ENCODE measurements at places on chromosomes 5 and 9.

DNA sequence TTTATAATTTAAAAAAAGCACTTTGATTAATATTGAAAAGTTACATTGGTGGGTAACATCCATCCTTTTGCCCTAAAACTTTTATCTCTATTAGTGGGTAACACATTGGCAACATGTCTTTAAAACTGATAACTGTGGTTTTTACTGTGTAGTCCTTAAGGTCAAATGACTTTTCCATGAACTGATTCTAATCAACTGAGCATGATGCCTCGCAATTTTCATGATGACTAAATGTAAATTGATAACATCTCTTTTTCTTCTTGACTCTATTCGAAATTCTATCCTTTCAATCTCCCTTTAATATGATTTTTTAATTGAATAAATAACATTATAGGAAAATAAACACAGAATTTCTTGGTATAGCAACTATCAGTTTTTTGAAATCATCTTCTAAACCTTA, 6.3 kb upstream of the IL5 start:
- H3K36me3 ChIP-seq, result no peaks in the 10 kb centered on the region
- H3K4me1 ChIP-seq, result no peaks in the 10 kb centered on the region
- H3K27ac ChIP-seq, result no peak overlapping the region
- no peak for DNase-seq

DNA sequence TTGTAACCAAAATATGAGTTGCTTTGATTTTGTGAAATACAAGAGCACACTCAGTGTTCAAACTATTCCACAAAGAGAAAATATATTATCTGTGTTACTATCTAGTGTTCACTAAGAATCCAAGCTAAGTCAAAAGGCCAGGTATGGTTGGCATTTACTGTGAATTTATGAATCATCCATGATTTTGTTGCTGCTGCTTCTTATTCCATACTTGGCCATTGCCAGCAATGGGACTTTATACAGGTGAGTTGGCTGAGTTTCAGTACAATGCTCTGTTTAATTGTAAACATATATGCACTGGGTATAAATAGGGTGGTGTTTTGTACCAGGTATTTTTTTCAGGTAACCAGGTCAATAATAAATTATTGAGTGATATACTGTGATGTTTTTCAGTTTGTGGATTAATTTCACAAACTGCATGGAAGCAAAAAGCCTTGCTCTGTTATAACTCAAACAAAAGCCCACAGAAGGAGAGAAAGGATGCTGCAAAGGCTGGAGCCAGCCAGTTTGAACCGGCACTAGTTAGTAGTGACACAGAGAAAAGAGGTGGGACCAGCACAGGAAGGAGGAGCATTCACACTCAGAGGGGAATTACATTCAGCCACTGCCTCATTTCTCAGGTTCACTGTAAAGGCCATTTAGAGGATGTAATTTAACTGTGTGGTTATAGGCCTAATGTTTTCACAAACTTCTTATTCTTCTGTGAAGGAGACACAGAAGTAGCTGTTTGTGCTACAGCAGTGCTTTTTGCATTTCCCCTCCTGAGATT, 381.8 kb downstream of the ADGRV1 start:
- H3K27ac ChIP-seq, result no peak overlapping the region
- no peak overlapping the region for H3K4me3 ChIP-seq
- H3K4me1 ChIP-seq, result no peaks in the 10 kb centered on the region
- H3K36me3 ChIP-seq, result no peaks in the 10 kb centered on the region

DNA sequence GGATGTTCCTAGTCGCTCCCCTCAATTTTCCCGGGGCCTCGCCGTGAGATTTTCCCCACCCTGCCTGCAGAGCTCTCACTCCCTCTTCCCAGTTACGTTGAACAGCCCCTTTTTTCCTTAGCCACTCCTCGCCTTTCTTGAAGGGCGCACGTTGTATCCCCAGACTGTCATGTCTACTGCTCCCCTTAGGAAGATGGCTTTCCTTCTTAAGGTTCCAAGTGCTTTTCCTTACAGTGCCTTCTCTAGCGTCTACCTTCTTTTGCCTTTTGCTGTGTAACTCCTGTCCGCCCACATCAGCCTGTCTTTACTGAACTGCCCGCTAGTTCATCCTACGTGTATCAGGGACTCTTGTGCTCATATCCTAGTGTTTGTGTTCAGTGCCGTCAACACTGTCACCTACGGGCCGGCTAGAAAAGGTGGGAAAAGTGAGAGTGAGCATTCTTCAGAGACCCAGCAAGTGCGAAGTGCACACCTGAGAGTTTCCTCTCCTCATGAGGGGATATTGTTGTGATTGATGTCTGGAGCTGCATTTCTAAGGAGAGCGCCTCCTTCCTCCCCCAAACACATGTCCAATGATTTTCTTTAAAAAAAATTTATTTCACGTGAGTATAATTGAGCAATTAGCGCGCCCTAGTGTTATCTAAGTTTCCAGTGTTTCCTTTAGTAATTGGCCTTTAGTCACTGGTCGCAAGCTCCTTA, 764 bp downstream of the CAMLG start:
- no peaks in the 10 kb centered on the region for H3K27me3 ChIP-seq
- H3K4me3 ChIP-seq, result peak overlapping the region; percentile 95
- DNase-seq, result peak; percentile 24
- H3K4me1 ChIP-seq, result peaks cover 9% of the 10 kb centered on the region

- H3K27ac ChIP-seq, result peak overlapping the region; percentile 90
- H3K4me3 ChIP-seq, result no peak overlapping the region
- no peaks in the 10 kb centered on the region for H3K27me3 ChIP-seq
- peaks cover 68% of the 10 kb centered on the region for H3K4me1 ChIP-seq
Observed at GRCh38 chr5:58077416-58077815, 382.5 kb downstream of the PLK2 start.

DNA sequence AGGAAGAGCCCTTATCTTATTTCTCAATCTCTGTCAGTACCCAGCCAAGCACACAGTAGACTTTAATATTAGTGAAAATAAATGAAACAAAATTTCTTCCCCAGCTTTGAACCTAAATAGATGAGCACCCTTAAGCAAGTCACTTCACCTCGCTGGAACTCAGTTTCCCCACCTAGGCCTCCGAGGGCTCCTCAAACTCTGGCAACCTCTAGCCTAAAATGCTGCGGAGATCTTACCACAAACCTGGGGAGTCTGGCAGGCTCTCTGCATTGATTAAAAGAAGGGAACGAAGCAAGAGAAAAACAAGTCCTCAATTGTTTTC, 326 bp downstream of the RIGI start:
- H3K4me1 ChIP-seq, result peaks cover 32% of the 10 kb centered on the region
- no peaks in the 10 kb centered on the region for H3K36me3 ChIP-seq
- H3K4me3 ChIP-seq, result peak overlapping the region; percentile 88
- H3K27ac ChIP-seq, result peak overlapping the region; percentile 96
- no peak for DNase-seq
- H3K27me3 ChIP-seq, result no peaks in the 10 kb centered on the region
